CD4-positive, CD25-positive, alpha-beta regulatory T cell (primary cell): ENCODE measurements at places on chromosomes 16 and 17.

GRCh38 chr17:68851890-68852289 lies 103.3 kb downstream of the ABCA8 start:
- H3K4me3 ChIP-seq, result no peak overlapping the region
- H3K4me1 ChIP-seq, result no peaks in the 10 kb centered on the region
- H3K36me3 ChIP-seq, result no peaks in the 10 kb centered on the region
- no peak overlapping the region for H3K27ac ChIP-seq
- DNase-seq, result no peak

DNA sequence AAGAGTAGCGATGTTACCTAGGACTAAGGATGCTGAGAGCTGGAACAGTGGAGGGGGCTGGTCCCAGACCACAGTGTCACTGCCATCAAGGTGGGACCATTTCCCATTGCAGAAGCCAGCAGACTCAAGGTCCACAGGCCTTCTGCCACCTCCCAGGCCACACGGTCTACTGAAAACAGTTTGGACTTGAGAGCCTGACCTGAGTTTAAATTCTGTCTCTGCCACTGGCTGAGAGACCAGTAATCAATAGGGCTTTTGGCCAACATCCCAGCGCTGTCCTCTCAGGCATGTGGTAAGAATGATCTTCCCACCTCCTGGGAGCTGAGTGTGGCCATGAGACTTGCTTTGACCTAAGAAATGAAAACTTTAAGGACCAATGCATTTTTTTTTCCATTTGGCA lies 331.4 kb upstream of the CDH5 start:
- H3K27me3 ChIP-seq, result no peaks in the 10 kb centered on the region
- no peaks in the 10 kb centered on the region for H3K36me3 ChIP-seq
- H3K4me3 ChIP-seq, result no peak overlapping the region
- no peak overlapping the region for H3K27ac ChIP-seq
- DNase-seq, result no peak

GRCh38 chr17:75348386-75349012 lies 57.0 kb downstream of the GRB2 start:
- no peak overlapping the region for H3K4me3 ChIP-seq
- H3K27ac ChIP-seq, result peak overlapping the region; percentile 49
- DNase-seq, result no peak
- no peaks in the 10 kb centered on the region for H3K36me3 ChIP-seq
- no peaks in the 10 kb centered on the region for H3K27me3 ChIP-seq

DNA sequence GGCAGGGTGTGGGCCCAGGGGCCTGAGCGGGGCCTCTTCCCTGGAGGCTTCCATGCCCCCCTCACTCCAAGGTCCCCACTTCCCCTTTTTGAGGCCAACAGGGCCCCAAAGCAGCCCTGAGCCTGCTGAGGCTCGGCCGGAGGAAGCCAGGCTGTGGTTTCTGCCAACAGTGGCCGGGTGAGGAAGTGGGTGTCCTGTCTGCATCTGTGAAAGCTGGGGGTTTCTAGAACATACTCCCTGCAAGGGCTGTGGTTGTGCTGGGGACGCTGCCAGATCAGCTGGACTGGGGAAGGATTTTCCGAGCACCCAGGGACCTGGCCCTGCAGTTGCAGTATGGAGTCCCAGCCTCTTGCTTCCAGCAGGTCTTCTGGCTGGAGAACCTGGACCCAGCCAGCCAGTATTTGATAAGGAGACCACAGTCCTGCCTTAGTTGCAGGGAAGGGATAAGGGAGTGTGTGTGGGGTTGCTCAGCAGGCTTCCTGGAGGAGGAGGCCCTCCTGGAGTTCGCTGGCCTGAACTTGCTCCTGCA lies 15.7 kb downstream of the ADCY7 start:
- no peaks in the 10 kb centered on the region for H3K27me3 ChIP-seq
- peaks cover 98% of the 10 kb centered on the region for H3K4me1 ChIP-seq
- H3K36me3 ChIP-seq, result peaks cover 8% of the 10 kb centered on the region

DNA sequence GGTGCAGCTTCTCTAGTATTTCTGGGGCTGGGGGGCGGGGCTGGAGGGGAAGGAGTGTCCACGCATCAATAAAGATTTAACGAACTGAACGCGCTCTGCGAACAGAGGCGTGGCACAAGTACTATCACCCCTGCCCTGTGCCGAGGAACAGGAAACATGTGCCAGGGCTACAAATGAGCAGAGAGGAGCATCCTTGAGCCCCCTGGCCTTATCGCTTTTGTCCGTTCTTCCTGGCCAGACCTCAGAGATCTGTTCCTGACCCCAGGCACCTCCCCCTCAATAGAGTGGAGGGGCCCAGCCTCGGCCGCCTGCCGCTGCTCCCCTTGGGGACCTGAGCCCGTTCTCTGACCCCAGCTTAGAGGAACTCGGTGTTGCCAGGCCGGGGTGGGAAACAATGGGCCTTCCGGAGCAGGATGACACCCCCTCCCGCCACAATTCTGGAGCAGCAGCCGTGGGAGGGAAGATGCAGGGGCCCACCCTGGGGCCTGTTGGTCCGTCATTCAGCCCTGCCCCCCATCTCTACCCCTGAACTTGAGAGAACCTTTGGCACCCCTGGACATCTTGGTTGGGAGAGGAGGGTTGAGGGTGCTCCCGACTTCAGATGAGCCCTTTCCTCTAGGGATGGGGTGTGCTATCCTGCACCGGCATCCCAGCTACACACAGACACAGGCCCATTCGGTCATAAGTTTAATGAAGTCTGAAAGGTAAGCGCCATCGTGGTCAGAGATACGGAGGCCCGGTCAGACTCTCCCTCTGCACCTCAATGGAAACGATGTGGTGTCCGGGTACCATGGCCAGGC lies 1.1 kb downstream of the NAA38 start:
- peak overlapping the region; percentile 98 for H3K4me3 ChIP-seq
- no peak for DNase-seq
- peak overlapping the region; percentile 89 for H3K27ac ChIP-seq
- H3K36me3 ChIP-seq, result peaks cover 8% of the 10 kb centered on the region
- H3K4me1 ChIP-seq, result peaks cover 41% of the 10 kb centered on the region
